ENCODE measurements at places on chromosomes 3 and 15. TPM values are rescaled to one million over a fixed set of nuclear protein-coding genes. Genes with fewer than 3 reads are reported as not detected.

DNA sequence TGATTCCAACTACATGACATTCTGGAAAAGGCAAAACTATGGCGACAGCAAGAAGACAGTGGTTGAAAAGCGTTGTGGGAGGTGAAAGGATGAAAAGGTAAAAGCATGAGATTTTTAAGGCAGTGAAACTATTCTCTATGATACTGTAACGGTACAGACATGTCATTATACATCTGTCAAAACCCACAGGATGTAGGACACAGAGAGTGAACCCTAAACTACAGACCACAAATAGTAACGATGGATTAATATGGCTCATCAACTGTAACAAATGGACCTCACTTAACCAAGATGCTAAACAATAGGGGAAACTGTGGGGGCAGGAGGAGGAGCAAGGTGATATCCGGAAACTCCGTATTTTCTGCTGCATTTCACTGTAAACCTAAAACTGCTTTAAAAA is 39.1 kb downstream of the MYO9A start:
- no peak overlapping the region for H3K27ac ChIP-seq
- no peaks in the 10 kb centered on the region for H3K36me3 ChIP-seq
- H3K4me1 ChIP-seq, result no peaks in the 10 kb centered on the region
- DNase-seq, result no peak
- H3K27me3 ChIP-seq, result no peaks in the 10 kb centered on the region

The CCK gene
- not detected for total RNA-seq

GRCh38 chr3:34207806-34208205 is 409.4 kb downstream of the PDCD6IP start:
- no peaks in the 10 kb centered on the region for H3K27me3 ChIP-seq
- DNase-seq, result peak; percentile 44
- H3K4me3 ChIP-seq, result no peak overlapping the region
- H3K27ac ChIP-seq, result peak overlapping the region; percentile 9

GRCh38 chr3:131050001-131050400 is 23.3 kb downstream of the NEK11 start:
- no peaks in the 10 kb centered on the region for H3K4me1 ChIP-seq
- H3K27me3 ChIP-seq, result no peaks in the 10 kb centered on the region
- no peak for DNase-seq
- no peak overlapping the region for H3K27ac ChIP-seq
- H3K4me3 ChIP-seq, result no peak overlapping the region
- no peaks in the 10 kb centered on the region for H3K36me3 ChIP-seq

DNA sequence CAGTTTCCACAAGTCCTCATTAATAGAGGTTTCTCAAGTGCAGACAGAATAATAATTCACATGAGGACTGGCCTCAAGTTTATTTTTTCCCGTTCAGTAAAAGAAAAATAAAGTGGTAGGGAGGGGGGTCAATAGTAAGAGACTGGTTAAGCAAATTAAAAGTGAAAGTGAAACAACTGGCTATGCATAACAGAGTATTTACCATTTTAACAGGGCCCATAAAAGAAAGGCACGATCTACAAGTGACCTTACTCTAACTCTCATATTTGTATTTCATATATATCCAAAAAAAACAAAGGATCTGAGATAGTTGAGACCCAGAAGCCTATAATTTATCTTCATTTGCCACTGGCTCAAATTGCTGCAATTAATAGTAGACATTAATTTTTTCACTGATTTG is 686.3 kb downstream of the NTRK3 start:
- no peak overlapping the region for H3K4me3 ChIP-seq
- H3K36me3 ChIP-seq, result no peaks in the 10 kb centered on the region
- DNase-seq, result peak; percentile 39
- H3K27ac ChIP-seq, result peak overlapping the region; percentile 20
- peaks cover 31% of the 10 kb centered on the region for H3K4me1 ChIP-seq
- H3K27me3 ChIP-seq, result peaks cover 4% of the 10 kb centered on the region

The SPATA12 gene
- not detected for total RNA-seq

The TMOD2 gene
- total RNA-seq, result 8.4 TPM

GRCh38 chr15:85870216-85871014 is 75.7 kb upstream of the KLHL25 start:
- H3K4me1 ChIP-seq, result no peaks in the 10 kb centered on the region
- H3K4me3 ChIP-seq, result no peak overlapping the region
- H3K36me3 ChIP-seq, result no peaks in the 10 kb centered on the region
- H3K27ac ChIP-seq, result no peak overlapping the region
- H3K27me3 ChIP-seq, result peaks cover 3% of the 10 kb centered on the region
- DNase-seq, result no peak

DNA sequence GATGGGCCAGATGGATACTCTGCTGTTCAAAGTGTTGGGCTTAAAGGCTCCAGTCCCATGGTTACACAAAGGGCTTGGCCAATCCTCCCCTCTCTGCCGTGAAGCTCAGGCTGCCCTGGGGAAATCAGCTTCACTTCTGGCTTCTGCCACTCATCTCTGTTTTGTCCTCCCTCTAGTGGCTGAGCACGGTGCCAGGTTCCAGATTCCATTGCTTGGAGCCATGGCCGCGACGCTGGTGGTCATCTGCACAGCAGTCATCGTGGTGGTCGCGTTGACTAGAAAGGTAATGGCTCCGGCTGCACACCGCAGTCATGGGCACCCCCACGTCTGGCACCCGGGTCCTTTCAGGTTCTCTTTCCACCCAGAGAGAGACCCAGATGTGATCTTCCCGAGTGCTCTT is 5.6 kb downstream of the TIGIT start:
- no peaks in the 10 kb centered on the region for H3K27me3 ChIP-seq
- no peak overlapping the region for H3K4me3 ChIP-seq
- no peak for DNase-seq
- H3K4me1 ChIP-seq, result no peaks in the 10 kb centered on the region
- H3K27ac ChIP-seq, result no peak overlapping the region

- H3K27ac ChIP-seq, result no peak overlapping the region
- no peaks in the 10 kb centered on the region for H3K27me3 ChIP-seq
- peaks cover 3% of the 10 kb centered on the region for H3K4me1 ChIP-seq
- no peak for DNase-seq
- no peak overlapping the region for H3K4me3 ChIP-seq
- no peaks in the 10 kb centered on the region for H3K36me3 ChIP-seq
Observed at GRCh38 chr3:105876780-105877327, 8.0 kb upstream of the CBLB start.

The ROBO2 gene
- total RNA-seq, result 1.5 TPM

DNA sequence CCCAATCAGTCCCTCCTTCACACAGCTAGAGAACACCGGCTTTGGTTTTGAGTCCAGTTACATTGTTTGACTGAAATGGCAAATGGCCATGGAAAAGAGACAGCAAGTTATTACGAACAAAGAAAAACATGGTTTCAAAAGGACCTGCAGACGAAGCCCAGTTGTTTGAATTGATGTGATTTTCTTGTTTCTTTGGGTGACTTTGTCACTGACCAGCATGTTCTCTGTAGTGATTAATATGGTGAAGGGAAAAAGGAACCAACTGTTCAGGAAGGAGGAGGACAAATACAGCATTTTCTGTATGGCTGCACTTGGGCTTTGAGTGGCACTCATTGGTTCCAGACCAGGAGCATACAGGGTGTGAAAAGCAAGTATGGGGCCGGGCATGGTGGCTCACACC is 217.4 kb upstream of the TPM1 start:
- peak overlapping the region; percentile 51 for H3K27ac ChIP-seq
- no peaks in the 10 kb centered on the region for H3K36me3 ChIP-seq
- no peak overlapping the region for H3K4me3 ChIP-seq
- no peak for DNase-seq
- H3K27me3 ChIP-seq, result no peaks in the 10 kb centered on the region

- H3K4me1 ChIP-seq, result no peaks in the 10 kb centered on the region
- no peak overlapping the region for H3K4me3 ChIP-seq
- H3K27me3 ChIP-seq, result peaks cover 3% of the 10 kb centered on the region
- no peak for DNase-seq
- H3K27ac ChIP-seq, result no peak overlapping the region
Observed at GRCh38 chr15:76161153-76162035, 101.6 kb downstream of the TMEM266 start.

- H3K4me1 ChIP-seq, result peaks cover 13% of the 10 kb centered on the region
- H3K36me3 ChIP-seq, result peaks cover 25% of the 10 kb centered on the region
- no peaks in the 10 kb centered on the region for H3K27me3 ChIP-seq
- no peak overlapping the region for H3K27ac ChIP-seq
- no peak overlapping the region for H3K4me3 ChIP-seq
Observed at GRCh38 chr3:39388741-39389248, 5.6 kb downstream of the SLC25A38 start.

The SLC22A13 gene
- 0.72 TPM for total RNA-seq
